Astrocyte (in vitro differentiated cells and primary cell): ENCODE measurements at places on chromosomes 1 and 21. TPM values are rescaled to one million over a fixed set of nuclear protein-coding genes. Genes with fewer than 3 reads are reported as not detected.

The UMODL1 gene
- total RNA-seq: 0.10 TPM in 1 of 2 replicates, not detected in the other

GRCh38 chr21:20618878-20619277, 379.3 kb upstream of the NCAM2 start:
- no peak overlapping the region for H3K27ac ChIP-seq
- H3K36me3 ChIP-seq: no peaks in the 10 kb centered on the region
- H3K4me3 ChIP-seq: no peak overlapping the region
- no peaks in the 10 kb centered on the region for H3K4me1 ChIP-seq
- no peaks in the 10 kb centered on the region for H3K27me3 ChIP-seq

The OR2L13 gene
- total RNA-seq: not detected in 2 replicates

- H3K36me3 ChIP-seq: peaks cover 76% of the 10 kb centered on the region
- no peaks in the 10 kb centered on the region for H3K27me3 ChIP-seq
- H3K27ac ChIP-seq: peak overlapping the region; percentile 32
- H3K4me3 ChIP-seq: no peak overlapping the region
- DNase-seq: peak; percentile 43
Observed at GRCh38 chr1:19081218-19081893, 124.9 kb upstream of the IFFO2 start.

DNA sequence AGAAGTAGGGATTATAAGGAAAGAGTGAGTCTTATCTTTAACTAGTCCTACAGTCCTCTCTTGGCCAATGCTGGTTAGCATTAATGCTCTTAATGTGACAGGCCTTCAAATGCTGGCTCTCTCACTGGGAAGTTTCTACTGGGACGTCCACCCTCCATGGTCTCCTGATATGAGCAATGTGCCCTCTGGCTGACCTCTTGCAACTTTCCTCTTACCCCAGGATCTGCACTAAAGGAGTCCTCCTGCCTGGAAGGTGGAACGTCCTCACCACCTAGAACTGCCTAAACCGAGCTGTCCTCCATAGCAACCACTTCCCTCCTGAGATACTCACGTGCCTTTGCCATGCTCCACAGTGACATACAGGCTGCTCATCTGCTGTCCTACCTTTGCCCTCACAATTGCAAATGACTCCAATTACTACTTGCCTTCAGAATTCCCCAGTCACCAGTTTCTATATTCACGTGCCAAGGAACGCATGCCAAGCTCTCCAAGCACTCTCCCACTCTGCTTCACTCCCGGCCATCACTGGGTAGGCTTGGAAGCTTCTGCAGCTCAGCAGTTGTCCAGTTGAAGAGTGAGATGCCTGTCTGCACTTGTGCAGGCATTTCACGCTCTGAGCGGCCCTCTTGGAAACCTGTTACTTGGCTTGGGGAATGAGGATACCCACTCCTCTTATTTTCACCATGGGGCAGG, 404.7 kb downstream of the RRAGC start:
- H3K4me1 ChIP-seq: peaks cover 43% of the 10 kb centered on the region
- no peaks in the 10 kb centered on the region for H3K36me3 ChIP-seq
- H3K27ac ChIP-seq: no peak overlapping the region
- no peak overlapping the region for H3K4me3 ChIP-seq

- no peaks in the 10 kb centered on the region for H3K36me3 ChIP-seq
- peaks cover 2% of the 10 kb centered on the region for H3K27me3 ChIP-seq
- no peak overlapping the region for H3K27ac ChIP-seq
- H3K4me1 ChIP-seq: no peaks in the 10 kb centered on the region
- no peak for DNase-seq
Observed at GRCh38 chr1:235583511-235584001, 66.0 kb downstream of the GNG4 start.

The TTC22 gene
- total RNA-seq: not detected in 2 replicates

DNA sequence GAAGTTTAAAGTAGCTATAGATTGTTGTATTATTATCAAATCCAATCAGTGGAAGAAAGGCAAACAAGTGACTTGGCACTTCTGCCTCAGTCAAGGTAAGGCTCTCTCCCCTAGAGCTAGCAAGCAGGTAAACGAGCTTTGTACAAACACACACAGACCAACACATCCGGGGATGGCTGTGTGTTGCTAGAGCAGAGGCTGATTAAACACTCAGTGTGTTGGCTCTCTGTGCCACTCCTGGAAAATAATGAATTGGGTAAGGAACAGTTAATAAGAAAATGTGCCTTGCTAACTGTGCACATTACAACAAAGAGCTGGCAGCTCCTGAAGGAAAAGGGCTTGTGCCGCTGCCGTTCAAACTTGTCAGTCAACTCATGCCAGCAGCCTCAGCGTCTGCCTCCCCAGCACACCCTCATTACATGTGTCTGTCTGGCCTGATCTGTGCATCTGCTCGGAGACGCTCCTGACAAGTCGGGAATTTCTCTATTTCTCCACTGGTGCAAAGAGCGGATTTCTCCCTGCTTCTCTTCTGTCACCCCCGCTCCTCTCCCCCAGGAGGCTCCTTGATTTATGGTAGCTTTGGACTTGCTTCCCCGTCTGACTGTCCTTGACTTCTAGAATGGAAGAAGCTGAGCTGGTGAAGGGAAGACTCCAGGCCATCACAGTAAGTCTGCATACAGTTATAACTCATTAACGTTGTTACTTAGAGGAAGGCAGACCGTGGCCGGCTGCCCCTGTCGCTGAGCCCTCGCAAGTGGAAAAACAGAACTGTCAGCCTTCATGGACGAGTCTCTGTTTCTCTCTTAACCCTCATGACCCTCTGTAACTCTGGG, at the start of gene PALMD:
Gene PALMD, plus strand, starts transcription at position 415 of the 833 bp plus-strand sequence. Its CDS starts 205 bp downstream, at position 620.
- H3K36me3 ChIP-seq: no peaks in the 10 kb centered on the region
- no peaks in the 10 kb centered on the region for H3K27me3 ChIP-seq
- no peak within 1 kb of the TSS for H3K27ac ChIP-seq
- H3K4me3 ChIP-seq: peak within 1 kb of the TSS; percentile 27

The SYNJ1 gene
- 11.9 and 12.9 TPM in 2 replicates for total RNA-seq

The TMPRSS2 gene
- 0.84 and 0.89 TPM in 2 replicates for total RNA-seq

DNA sequence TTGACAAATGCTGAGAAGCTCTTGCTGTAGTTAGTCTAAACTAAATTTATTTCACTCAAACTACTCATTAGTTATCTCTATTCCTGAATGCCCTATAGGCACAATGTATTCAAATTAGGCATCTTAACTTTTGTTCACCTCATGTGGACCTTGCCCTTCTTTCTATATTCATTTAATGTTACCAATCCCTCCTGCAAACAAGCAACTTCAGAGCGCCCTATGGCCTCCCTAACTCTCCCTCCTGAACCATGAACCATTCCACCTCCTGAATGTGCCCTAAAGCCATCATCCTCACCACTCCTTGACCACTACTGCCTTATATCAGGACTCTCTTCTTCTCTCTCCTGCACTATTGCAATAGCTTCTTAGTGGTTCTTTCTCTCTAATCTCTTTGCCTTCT, 34.8 kb upstream of the SAMD13 start:
- H3K27ac ChIP-seq: no peak overlapping the region
- no peaks in the 10 kb centered on the region for H3K27me3 ChIP-seq
- no peaks in the 10 kb centered on the region for H3K36me3 ChIP-seq

- no peak for DNase-seq
- no peak overlapping the region for H3K27ac ChIP-seq
- H3K4me3 ChIP-seq: no peak overlapping the region
- no peaks in the 10 kb centered on the region for H3K27me3 ChIP-seq
- H3K4me1 ChIP-seq: no peaks in the 10 kb centered on the region
Observed at GRCh38 chr1:18261891-18262290, 154.3 kb downstream of the IGSF21 start.

DNA sequence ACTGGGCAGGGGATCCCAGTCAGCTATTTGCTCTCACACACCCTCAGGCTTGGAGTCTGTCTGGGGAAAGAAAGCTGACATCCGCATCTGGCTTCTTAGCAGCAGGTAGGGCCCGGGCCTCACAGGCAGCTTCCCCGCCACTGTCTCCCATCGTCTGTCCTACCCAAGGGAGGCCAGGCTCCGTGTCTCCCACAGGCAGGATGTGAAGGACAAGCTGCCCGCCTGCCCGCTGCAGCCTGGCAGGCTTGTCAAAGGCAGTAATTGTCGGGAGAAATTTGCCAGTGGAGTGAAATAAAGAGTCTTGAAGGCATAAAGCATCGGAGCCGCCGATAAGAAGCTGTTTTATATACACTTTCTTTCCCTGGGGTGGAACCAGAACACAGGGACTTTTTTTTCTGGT, 44.0 kb upstream of the DISP3 start:
- no peaks in the 10 kb centered on the region for H3K36me3 ChIP-seq
- H3K4me3 ChIP-seq: no peak overlapping the region
- H3K27me3 ChIP-seq: no peaks in the 10 kb centered on the region
- DNase-seq: no peak
- H3K4me1 ChIP-seq: no peaks in the 10 kb centered on the region

DNA sequence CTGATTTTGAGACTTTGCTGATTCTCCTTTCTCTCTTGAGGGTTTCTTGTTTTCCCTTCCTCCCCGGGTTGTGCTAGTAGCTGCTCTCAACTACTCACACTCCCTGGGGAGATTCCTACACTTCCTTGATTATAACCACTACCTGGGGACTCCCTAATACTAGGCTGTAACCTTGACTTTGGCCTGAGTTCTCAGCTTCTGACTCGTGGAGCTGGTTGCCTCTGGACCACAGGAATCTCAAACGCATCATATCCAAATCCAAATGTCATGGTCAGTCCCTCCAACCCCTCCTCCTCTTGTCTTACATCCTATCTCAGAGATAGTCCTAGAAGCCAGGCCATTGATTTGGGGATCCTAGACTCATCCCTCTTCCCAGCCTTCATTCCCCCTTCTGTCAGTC, 12.0 kb downstream of the MOV10 start:
- no peaks in the 10 kb centered on the region for H3K4me1 ChIP-seq
- H3K4me3 ChIP-seq: no peak overlapping the region
- DNase-seq: no peak
- peaks cover 7% of the 10 kb centered on the region for H3K36me3 ChIP-seq
- no peak overlapping the region for H3K27ac ChIP-seq

The PTGER3 gene
- total RNA-seq: 0.64 and 1.1 TPM in 2 replicates

DNA sequence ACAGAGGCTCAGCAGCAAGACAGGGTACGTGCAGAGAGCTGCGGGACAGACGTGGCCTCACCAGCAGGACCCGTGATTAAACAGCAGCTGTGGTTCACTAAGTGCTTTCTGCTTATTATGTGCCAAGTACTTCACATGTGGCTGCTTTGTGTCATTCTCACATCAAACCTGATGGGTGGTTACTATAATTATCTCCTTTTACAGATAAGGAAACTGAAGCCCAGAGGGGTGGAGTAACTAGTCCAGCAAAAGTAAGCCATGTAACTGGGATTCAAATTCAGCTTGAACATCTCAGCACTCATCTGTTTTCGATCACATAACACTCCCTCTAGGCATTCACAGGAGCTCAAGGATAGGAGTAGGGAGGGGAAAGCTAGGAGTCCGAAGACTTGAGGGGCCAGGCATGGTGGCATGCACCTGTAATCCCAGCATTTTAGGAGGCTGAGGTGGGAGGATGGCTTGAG, 50.8 kb upstream of the CLIC4 start:
- H3K27ac ChIP-seq: no peak overlapping the region
- H3K4me3 ChIP-seq: no peak overlapping the region
- no peaks in the 10 kb centered on the region for H3K36me3 ChIP-seq
- DNase-seq: peak; percentile 81

DNA sequence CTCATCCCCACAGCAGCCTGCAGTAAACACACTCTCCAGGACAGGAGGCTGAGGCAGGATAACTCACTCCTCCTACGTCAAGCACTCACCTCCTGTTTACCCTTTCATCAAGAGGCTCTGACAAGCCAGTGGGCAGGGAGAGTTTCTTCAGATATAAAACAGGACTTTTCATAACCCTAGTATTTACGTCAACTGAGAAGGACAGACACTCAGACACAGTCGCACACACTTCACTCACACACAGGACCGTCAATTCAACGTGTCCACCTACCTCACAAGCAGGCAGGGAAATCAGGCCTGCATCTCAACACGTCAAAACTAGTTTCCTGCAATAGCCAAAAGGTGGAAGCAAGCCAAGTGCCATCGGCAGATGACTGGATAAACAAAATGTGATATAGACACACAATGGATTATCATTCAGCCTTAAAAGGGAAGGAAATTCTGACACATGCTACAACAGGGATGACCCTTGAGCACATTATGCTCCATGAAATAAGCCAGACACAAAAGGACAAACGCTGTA, 48.6 kb downstream of the ITPKB start:
- no peaks in the 10 kb centered on the region for H3K4me1 ChIP-seq
- H3K27me3 ChIP-seq: no peaks in the 10 kb centered on the region
- DNase-seq: no peak
- H3K4me3 ChIP-seq: no peak overlapping the region
- no peak overlapping the region for H3K27ac ChIP-seq

DNA sequence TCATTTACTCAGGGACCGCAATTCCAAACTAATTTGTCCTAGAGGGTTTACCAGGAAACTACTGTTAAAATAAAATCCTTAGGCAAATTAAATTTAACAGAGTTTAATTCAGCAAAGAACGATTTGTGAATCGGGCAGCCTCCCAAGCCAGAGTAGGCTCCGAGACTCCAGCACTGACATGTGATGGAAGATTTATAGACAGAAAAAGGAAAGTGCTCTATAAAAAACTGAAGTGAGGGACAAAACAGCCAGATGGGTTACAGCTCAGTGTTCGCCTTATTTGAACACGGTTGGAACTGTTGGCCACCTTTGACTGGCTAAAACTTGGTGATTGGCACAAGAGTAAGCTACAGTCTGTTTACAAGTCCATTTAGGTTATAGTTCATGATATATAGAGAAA, 35.2 kb upstream of the RCSD1 start:
- H3K4me1 ChIP-seq: no peaks in the 10 kb centered on the region
- H3K27ac ChIP-seq: no peak overlapping the region
- peaks cover 2% of the 10 kb centered on the region for H3K27me3 ChIP-seq
- H3K4me3 ChIP-seq: no peak overlapping the region
- DNase-seq: no peak

The TNFRSF1B gene
- 0.09 TPM in 1 of 2 replicates, not detected in the other for total RNA-seq

- no peak overlapping the region for H3K27ac ChIP-seq
- no peaks in the 10 kb centered on the region for H3K27me3 ChIP-seq
- H3K4me1 ChIP-seq: no peaks in the 10 kb centered on the region
- H3K4me3 ChIP-seq: no peak overlapping the region
Observed at GRCh38 chr1:82534996-82535395, 734.3 kb downstream of the ADGRL2 start.

DNA sequence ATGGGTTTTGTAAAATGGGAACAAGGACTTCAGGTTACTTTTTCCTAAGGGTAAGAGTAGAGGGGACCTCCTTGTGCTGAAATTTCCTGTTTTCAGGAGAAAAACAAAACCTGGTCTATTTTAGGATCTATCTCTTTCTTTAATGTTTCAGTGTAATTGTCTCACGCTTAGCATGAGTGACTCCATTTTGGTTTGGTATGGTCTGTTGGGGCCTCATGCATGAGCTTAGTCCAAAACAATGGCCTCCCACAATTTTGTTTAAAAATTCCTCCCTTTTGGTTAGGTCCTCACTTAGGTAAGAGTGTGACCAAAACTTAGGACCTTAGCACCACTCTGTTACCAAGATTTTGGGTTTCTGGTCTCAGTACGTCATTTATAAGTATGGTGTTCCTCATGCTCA, 67.2 kb upstream of the TEKT2 start:
- H3K27ac ChIP-seq: no peak overlapping the region
- H3K4me3 ChIP-seq: no peak overlapping the region
- H3K36me3 ChIP-seq: peaks cover 20% of the 10 kb centered on the region
- no peaks in the 10 kb centered on the region for H3K27me3 ChIP-seq
- no peak for DNase-seq

The CRNN gene
- not detected in 2 replicates for total RNA-seq

- no peaks in the 10 kb centered on the region for H3K36me3 ChIP-seq
- H3K27ac ChIP-seq: peak overlapping the region; percentile 3
- no peaks in the 10 kb centered on the region for H3K27me3 ChIP-seq
- H3K4me3 ChIP-seq: no peak overlapping the region
- peak; percentile 52 for DNase-seq
Observed at GRCh38 chr21:35922618-35923017, 137.7 kb downstream of the SETD4 start.

GRCh38 chr1:213605732-213606131, 382.0 kb upstream of the PROX1 start:
- no peaks in the 10 kb centered on the region for H3K4me1 ChIP-seq
- H3K27ac ChIP-seq: no peak overlapping the region
- no peaks in the 10 kb centered on the region for H3K27me3 ChIP-seq
- H3K36me3 ChIP-seq: no peaks in the 10 kb centered on the region
